ENCODE measurements at places on chromosomes 12 and 14.

DNA sequence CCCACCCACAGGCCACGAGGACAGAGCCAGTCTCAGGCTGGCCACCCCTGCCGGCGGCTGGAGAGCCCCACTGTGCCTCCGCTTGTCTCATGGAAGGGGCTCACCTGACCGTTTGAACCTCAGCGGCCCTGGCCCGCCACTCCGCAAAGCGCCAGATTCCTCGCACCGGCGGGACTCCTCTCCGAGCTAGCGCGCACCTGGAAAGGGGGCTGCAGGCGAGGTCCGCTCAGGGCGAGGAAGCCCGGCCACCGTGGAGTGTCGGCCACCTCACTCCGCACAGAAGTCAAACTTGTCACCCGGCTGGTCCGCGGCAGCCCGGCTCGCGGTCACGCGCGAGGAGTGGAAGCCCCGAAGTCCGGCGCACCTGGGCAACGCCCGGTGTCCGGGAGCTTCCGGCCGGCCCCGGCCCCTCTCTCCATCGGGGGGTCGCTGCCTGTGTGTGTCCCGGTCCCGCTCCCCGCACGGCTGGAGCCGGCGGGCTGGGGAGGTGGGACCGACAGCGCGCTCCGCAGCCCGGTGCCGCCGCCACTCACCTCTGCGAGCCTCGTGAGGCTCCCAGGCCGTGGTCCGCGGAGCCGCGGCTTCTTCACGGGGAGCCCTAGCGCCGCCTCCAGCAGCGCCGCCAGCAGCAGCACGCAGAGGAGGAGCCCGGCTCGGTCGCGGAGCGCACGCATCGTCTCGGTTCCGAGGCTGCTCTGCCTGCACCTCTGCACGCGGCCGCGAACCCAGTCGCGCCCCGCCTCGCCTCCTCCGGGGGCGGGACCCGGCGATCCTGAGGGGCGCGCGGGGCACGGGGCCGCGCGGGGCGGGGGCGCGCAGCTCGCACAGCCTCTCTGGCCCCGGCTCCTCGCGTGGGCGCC is at the start of gene ISM2:
Gene ISM2, minus strand, starts transcription at position 697 of the 860 bp plus-strand sequence. Its CDS starts 23 bp downstream, at position 674.
- DNase-seq, result peak; percentile 76

- DNase-seq, result peak; percentile 40
These were observed 25.0 kb downstream of the CFAP54 start for GRCh38 chr12:96514328-96514727.

DNA sequence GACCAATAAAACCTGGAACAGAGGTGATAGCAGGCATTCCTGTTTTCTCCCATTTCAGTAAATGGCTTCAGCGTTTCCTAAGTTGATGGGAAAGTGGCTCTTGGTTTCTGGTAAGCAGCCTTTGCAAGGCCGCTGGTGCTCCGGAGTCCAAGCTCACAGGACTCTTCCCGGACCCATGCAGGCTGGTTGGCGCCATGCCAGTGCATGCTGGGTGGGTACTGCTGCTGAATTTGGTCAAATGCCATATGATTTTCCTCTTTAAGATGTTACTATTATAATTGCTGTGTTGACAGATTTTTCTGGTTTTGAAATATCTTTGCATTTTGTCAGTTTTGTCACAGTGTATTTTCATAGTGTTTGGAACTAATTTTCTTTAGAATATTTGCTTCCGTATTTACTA is 27.7 kb downstream of the PPP2R5C start:
- DNase-seq, result no peak

DNA sequence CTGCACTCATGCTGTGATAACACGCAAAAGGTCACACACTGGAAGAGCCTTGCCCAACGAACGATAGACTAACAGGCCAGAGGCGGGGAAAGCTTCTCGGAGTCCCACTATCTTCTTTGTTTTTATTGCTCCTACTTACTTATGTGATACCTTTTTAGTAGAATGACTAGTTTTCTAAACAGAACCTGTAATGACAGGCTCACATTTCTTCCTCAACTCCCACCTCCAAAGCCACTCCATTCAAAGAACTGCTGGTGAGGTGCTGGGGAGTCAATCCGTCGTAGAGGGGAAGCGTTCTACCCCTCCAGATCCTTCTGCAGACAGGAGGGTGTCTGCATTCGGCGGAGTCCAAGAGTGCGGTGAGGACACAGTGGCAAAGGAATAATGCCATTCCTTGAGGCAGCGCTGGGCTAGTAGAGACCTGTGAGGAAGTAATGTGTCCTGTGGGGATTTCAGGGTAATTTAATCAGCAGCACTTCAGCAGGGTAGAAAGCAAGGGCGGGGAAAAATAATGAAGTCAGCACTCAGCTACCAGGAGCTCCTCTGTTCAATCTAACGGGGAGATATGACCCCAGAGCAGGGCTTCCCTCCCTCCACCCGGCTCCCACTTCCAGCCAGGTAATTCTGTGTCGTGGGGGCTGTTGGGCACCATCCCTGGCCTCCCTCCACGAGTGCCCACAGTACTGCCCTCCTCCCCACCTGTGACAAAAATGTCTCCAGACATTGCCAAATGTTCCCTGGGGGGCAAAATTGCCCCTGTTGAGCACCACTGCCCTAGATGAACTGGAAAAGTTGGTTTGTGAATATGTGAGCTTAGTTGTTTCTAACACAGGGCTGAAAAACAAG is 25.2 kb downstream of the SPRING1 start:
- DNase-seq, result no peak

- no peak for DNase-seq
These were observed 82.2 kb downstream of the CCDC88C start for GRCh38 chr14:91335191-91336092.

GRCh38 chr12:132469423-132469822 is 20.5 kb upstream of the FBRSL1 start:
- no peak for DNase-seq

GRCh38 chr14:22476005-22476751 is 112.8 kb downstream of the DAD1 start:
- DNase-seq, result no peak

- no peak for DNase-seq
These were observed 76.3 kb downstream of the ANO2 start for GRCh38 chr12:5868625-5869295.

DNA sequence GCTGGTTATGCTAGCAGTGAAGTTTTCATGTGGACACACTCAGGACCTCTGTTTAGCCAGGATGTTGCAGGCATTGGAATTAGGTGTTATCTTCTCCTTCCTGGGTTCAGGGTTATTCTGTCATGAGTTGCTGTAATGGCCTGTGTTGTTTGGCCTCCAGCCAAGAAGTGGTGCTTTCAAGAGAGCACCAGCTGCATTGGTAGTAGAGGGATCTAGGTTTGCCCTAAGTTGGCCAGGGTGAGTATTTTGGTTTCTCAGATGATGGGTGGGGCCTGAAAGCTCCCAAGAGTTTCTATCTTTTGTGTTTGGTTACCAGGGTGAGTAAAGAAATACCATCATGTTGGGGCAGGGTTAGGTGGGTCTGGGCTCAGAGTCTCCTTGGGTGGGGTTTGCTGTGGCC is 2.7 kb upstream of the GZMH start:
- DNase-seq, result no peak

Data from GM10248 (cell line).